ENCODE measurements at places on chromosomes 6 and 20.
A peak's percentile ranks its signal among the peaks of the same experiment; 100 is the strongest.

- no peak for DNase-seq
Measured at GRCh38 chr20:57124800-57125517, 141.5 kb downstream of the BMP7 start.

GRCh38 chr6:158321960-158322359 lies 9.7 kb downstream of the TULP4 start:
- DNase-seq: no peak

GRCh38 chr6:49736017-49736508 lies 8.1 kb downstream of the CRISP3 start:
- DNase-seq: no peak

DNA sequence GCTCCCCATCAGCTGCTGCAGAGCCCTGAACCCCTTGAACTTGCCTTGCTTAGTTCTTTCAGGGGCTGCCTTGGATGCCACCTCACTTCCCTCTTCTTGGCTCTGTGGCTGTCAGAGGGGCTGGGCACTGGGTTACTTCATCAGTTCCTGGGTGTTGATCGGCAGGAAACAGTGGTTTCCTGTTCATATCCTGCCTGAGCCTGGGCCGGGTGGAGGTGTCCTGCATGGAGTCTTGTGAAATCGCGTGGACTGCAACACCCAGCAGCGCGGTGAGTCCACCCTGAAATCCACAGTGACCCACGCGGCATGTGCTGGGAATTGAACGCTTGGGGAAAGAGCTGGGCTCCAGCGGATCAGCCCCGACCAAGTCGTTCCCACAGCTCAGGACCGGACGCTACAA lies 97.5 kb downstream of the CDH26 start:
- DNase-seq: peak; percentile 32

DNA sequence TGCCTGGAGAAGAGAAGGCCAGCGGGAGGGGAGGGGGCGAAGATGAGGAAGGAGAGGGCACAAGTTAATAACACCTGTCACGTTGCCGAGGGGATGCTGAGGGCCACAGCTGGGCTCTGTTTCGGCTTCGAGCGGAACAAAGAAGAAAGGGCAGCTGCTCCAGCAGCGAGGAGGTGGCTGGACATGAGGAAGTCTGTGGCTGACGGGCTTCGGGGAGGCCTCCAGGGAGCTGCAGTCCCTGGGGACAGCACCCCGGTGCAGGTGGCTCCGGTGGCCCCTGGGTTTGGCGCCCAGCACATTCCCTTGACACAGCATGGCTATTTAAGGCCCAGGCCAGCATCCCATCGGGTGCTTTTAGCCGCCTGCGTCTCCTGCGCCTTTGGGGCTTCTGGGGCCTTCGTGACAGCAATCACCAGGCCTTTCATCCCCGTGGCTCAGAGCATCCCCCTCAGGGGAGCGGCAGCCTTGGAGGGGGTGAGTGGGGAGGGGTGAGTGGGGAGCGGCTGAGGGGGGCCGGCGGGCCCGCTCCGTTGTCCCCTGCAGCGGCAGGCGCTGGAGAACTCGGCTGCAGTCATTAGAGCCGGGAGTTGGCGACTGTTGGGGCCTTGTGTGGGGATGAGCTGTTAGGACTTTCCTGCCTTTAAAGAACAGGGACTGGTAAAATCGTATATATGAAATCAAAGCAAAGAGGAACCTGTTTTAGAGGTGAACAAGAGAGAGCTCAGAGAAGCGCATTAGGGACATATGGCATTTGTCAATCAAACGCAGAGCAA lies 99.0 kb downstream of the TMEM242 start:
- no peak for DNase-seq

DNA sequence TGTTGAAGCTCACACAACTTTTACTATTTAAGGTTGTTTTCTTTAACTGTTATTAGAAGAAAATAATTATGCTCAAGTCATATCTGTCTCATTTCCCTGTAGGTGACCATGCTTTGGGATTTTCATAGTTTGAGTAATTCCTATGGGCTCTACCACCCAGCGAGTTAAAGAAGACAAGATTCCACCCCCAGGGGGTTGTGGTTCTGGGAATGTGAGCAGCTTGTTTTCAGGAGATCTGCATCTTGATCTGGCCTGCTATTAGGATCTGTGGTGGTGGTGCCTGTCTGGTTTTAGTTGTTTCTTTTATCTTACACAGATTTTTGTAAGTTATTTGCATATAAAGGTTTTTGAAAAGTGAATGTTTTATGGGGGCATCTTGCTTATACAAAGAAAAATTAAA lies 20.2 kb upstream of the REV3L start:
- DNase-seq: no peak

DNA sequence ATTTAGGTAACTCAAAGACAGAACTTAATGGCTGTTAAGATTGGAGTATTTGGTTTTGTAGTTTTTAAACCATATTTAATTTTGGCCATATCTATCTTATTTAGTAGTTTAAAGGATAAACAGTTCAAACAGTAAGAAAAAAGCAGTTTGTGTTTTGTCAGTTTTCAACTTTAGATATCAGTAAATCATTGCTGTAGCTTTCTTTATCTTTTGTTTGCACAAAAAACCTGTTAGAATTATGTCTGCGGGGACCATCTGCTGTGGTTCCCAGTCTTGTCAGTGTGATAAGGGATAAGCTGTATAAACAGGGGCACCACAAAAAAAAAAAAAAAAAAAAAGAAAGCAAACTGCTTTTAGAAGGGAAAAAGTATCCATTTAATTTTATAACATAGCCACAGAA lies 40.9 kb downstream of the CDKAL1 start:
- no peak for DNase-seq

DNA sequence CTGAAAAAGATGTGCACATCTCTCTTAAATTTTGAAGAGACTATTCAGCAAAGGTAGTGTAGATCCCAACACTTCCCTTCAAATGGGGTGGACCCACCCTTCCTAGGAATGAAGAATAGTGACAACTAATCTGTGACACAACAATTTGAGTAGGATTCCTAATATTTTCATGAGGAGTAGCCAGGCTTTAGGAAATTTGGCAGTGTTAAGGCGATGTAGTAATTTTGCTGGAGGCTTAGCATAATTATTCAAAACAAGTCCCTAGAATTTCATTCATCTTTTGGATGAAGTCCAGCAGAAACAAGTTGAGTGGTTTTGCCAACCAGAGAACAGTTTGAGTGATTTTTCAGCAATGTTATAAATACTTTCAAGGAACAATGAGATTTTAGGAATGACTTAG lies 52.4 kb downstream of the ELOVL4 start:
- no peak for DNase-seq

DNA sequence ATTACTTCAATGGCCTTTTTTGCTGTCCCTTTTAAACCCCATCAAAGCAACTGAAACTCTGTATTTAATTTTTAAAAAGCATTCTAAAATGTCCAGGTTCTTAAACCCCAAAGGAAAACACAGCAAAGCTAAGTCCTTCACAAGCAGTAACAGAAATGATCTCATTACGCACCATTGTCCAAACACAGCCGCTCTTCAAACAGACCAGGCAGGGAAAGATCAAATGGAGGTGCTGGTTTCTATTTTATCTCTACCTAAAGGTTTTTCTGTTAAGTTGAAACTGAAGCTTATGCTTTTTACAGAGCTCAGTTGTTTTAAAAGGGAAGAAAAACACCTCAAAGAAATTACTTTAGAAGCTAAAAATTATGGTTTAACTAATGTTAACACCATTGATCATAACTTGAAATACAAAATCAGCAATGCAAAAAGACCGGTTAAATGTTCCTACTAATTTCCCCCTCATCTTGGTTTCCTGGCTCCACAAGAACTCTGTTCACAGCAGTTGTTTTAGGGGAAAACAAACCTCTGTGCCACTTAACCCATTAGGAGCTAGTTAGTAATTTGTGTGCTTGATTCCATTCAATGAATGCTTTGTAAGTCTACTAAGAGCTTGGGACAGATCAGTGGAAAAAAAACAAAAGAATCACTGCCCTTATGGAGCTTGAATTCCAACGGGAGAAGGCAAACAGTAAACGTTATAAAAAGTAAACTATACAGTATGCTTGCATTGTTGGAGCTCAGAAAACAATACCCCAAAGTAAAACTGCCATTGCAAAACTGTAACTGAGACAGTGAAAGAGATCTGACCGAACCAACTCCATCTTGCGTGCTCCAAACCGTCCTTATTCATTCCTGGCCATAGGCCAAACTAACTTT lies 87.4 kb downstream of the CD24 start:
- DNase-seq: no peak

GRCh38 chr6:626236-626635 lies 30.7 kb downstream of the HUS1B start:
- DNase-seq: no peak

- DNase-seq: no peak
Measured at GRCh38 chr20:52410731-52411234, 219.2 kb upstream of the ZFP64 start.

DNA sequence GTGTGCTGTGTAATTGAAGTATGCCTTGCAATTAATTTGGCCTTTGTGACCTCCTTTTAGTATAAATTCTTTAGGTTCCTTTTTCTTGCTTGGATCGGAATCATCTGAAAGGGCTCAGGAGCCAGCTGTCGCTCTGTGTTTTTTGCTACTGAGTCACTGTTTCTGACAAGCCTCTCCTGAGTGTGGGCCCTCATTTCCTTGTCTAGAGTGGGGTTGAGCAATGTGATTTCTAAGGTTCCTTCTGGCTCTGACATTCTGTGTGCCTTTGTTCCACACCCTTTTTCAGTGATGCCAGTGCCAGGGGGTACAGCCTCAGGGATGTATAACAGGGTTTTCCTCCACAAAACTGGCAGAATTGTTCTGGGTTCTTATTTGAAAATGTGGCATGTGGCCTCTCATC lies 26.5 kb downstream of the DAAM2 start:
- no peak for DNase-seq

DNA sequence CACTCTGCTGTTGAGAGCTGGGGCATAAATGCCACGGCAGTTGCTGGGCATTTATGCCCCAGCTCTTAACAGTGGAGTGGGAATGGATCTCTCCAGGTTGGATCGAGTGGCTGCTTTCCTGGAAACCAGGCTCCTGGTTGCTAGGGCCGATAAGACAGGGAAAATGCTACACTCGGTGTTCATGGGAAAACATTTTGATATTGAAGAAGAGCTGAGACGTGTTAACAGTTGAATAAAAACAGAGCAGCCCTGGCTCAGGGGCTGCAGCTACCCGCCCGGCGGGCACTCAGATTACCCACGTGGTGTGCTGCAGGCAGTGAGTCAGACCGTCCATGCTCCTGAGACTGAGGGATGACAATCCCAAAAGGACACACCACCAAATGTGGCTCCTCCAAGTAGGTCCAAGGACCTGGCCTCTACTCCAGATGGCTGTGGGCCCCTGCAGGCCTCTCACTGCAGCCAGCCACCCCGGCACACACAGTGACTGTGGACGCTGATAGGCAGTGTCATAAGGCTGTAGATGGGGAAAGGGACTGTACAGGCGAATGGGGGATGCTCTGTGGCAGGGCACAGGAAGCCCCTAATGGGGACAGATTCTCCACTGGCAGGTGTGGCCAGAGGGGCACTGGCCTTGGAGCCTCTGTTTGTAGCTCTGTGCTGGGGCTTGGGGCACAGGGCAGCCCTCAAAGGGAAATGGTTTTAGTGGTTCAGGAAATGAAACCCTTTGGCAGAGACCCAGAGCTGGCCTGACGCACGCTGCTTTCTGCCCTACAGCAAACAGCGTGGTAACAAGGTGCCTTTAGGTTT lies 237.8 kb downstream of the LY86 start:
- DNase-seq: no peak

DNA sequence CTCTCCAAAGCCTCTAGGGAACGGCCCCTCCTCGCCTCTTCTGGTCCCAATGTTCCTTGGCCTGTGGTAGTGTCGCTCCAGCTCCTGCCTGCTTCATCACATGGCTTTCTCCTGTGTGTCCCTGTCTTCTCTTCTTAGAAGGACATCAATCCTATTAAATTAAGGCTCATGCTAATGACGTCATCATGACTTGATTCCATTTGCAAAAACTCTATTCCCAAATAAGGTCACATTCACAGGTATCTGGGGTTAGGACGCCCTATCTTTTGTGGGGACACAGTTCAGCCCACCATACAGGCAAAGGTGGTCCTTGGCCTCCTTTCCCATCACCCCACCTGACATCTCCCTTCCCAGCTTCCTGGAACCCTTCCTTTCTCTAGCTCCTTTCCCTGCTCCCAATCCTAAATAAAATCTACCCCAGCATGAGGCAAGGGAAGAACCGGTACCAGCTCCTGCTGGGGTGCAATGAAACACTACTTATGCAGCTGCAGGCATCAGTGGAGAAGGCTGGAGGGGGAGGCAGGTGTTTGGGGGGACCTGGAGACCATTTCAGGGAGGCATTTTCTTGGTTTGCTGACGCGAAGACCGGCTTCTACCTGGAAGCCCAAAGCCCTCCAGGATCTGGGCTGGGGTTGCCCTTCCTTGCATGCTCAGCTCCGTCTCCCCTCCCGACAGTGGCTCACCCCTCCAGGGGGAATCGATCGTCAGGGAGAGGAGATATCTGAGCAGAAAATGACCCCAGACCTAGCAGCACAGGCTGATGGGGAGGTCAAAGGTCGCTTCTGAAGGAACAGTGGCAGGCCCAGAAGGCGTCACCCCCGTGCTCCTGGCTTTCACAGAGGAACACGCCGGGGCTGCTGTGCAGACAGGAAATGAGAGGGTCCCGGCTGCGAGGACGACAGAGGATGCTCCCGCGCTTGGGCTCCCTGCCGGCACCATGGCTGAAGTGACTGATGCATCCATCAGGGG lies 71.7 kb upstream of the QKI start:
- DNase-seq: no peak

DNA sequence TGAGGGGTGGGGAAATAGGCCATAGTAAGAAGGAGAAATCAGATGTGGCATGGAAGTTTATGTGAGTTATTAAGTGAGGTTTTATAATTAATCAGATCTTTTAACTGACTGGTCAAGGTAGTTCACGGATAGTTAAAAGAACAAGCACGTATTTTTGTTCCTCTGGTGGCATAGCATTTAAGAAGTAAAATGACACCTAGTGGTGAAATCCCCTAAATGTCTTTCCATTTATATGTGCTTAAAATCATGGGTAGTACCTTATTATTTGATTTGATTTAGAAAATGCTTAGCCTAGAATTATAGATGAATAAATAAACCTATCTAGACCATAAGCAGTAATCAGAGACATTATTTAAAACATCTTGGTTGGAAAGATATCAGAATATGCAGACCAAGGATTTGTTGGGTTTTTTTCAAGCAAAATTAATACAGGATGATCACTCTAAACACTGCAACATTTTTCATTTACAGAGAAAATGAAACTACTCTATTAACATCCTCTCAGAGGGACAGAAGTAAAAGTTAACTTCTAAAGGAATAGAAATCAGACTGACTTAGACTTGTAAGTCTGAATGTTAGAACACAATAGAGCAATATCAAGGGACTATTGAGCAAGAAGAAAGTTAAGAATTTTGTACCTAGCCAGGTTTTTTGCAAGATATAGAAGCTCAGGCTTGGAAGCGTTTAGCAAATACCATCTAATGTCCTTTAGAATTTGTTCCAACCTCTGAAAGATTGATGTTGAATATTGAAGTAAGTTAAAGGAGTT lies 81.1 kb downstream of the STXBP5 start:
- no peak for DNase-seq

DNA sequence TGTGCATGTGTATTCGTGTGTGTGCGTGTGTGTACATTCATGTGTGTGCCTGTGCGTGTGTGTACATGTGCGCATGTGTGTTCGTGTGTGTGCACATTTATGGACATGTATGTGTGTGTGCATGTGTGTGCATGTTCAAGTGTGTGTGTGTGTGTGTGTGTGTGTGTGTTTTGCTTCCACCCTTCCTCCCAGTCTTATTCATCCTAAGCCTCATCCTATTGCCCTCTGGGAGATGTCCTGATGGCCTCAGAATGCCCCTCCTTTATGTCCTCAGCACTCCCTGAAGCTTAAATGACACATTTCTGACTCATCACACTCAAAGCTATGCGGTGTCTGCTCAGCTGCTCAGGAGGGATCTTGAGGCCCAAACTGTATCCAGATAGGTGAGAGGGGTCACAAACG lies 76.6 kb upstream of the CCDC167 start:
- no peak for DNase-seq

GRCh38 chr20:46028772-46029371 lies at the start of gene SLC12A5:
Gene SLC12A5, plus strand, starts transcription at chr20:46029215. Its CDS starts 130 bp downstream, at chr20:46029345.
- no peak for DNase-seq
